Kidney (tissue), 22 donors: ENCODE measurements at places on chromosomes 16 and 17.

- peak; percentile 74 for DNase-seq
These were observed 86.7 kb downstream of the ZFHX3 start for GRCh38 chr16:72961115-72961832.

DNA sequence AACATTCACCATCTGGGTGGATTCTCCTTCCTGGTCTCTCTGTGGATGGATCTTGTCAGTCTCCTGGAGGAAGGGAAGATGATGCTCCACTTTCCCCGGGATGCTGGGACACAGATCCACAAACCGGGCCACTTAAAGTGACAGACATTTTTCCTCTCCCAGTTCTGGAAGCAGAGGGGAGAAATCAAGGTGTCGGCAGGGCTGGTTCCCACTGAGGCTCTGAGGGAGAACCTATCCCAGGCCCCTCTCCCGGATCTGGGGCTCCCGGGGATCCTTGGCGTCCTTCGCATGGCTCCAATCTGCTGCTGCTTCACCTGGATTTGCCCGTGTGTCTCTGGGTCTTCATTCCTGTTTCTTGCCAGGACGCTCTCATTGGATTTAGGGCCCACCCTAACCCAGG, 263.1 kb upstream of the TNRC6C start:
- DNase-seq: no peak

DNA sequence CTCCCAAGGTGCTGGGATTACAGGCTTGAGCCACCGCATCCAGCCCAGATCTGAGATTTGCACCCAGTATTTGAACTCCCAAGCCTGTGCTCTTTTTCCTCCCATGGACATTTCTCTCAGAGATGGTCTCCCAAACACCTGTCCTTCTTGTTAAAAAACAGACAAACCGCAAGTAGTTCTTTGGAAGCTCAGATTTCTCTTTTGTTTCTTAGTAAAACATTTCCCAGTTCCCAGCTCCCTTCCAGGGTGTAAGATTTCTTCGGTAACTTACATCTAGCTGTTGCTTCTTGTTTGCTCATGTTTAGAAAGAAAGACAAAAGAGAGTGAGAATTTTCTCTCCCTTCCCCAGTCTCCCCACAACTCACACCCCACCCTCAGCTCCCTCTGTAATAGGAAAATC, 36.2 kb downstream of the IL4R start:
- DNase-seq: no peak

- DNase-seq: no peak
These were observed 17.5 kb downstream of the WWOX start for GRCh38 chr16:78116946-78117345.

DNA sequence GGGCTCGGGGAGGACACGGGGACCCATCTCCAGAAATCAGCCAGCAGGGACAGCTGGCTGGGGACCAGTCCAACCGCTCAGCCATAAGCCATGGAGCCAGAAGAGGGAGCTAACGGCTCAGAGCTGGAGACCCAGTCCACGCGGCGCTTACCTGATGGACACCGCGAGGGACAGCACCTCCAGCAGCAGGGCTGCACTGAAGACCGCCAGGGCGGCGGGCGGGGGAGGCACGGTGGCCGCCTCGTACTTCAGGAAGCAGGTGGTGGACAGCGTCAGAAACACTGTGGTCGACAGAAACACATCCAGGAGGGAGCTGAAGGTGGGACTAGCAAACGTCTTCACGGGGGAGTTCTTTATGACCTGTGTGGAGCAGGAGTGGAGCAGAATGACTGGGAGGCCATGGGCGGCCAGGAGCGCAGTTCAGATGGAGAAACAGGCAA, 102.6 kb upstream of the CREBBP start:
- DNase-seq: peak; percentile 93

GRCh38 chr17:50668025-50668837, 33.5 kb downstream of the ABCC3 start:
- peak; percentile 14 for DNase-seq

- no peak for DNase-seq
These were observed 408 bp downstream of the LMF1 start for GRCh38 chr16:970386-970765.

- no peak for DNase-seq
These were observed 20.6 kb downstream of the TPPP3 start for GRCh38 chr16:67372664-67373063.

- DNase-seq: no peak
These were observed 52.5 kb upstream of the ALDH3A1 start for GRCh38 chr17:19800571-19800970.

- DNase-seq: no peak
These were observed 664.5 kb downstream of the WWOX start for GRCh38 chr16:78763821-78764440.

DNA sequence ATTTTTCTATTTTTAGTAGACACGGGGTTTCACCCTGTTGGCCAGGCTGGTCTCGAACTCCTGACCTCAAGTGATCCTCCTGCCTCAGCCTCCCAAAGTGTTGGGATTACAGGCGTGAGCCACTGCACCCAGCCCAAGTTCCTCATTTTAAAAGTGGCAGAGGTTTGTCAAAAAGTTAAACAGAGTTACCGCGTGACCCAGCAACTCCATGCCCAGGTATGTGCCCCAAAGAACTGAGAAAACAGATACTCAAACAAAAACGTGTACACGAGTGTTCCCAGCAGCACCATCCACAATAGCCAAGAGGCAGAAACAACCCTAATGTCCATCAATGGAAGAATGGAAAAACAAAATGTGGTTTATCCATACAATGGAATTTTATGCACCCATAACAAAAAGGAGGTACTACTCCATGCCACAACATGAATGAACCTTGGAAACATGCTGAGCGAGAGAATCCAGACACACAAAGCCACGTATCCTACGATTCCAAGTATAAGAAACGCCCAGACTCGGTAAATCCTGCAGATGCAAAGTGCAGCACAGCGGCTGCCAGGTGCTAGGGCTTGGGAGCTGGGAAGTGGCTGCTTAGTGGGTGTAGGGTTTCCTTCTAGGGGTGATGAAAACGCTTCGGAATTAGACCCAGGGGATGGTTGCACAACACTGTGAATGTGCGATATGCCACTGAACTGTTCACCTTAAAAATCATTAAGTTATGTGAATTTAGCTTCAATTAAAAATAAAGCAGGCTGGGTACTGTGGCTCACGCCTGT, 24.8 kb downstream of the ADCY9 start:
- DNase-seq: no peak

DNA sequence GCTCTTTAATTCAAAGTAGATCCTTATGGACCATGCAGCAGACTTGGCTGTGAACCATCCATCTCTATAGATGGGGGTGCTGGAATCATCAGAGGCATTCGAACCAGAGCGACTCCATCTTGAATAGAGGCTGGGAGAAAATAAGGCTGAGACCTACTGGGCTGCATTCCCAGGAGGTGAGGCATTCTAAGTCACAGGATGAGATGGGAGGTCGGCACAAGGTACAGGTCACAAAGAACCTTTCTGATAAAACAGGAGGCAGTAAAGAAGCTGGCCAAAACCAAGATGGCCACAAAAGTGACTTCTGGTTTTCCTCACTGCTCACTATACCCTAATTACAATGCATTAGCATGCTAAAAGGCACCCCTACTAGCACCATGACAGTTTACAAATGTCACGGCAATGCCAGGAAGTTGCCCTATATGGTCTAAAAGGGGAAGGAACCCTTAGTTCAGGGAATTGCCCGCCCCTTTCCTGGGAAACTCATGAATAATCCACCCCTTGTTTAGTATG, 89.2 kb upstream of the BRD7 start:
- DNase-seq: no peak

- no peak for DNase-seq
These were observed 65.7 kb downstream of the MARF1 start for GRCh38 chr16:15576960-15577958.

DNA sequence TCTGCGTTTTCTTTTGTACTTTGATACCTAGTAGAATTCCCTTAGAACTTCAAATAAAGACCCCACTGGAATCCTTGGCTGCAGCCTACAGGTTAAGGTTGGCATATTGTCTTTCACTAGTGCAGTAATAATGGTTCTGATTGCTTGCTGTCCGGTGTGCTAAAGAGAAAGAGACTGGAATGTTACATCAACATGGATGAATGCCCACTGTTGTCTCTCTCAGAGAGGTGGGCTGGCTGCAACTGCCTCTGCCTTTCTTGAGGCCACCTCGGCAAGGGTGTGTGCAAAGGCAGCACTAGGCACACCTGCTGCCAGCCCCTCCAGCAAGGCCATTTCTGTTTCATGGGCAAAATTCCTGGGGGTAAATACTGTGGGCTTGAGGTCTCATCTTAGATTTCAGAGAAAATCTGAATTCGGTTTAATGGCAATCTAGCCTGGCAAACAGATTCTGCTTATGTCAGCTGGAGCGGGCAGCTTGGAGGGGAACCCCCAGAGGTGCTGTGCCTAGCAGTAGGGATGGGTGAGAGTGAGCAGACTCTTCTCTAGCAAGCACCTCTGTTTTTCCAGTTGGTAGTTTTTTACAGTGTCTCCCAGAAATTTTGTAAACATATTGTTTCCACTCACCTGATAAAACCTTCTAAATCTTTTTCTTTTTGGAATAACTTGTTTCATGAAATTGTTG, 54.0 kb downstream of the MRTFB start:
- peak; percentile 71 for DNase-seq

DNA sequence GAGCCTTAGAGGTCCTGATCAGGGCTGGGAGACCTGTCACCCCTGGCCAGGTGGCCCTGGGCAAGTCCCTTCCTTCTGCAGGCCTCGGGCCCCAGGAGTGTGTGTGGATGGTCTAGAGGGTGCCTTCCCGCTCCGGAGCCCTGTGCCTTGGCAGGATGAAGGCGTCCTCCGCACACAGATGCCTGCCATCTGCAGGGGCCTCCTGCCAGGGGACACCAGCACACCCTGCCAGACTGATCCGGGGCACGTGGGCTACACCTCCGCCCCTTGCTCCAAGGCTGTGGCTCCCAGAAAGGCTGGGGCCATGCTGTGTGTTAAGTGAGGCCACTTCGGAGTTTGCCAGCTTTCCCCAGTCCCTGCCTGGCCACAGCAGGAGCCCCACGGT, 30.7 kb downstream of the NPTX1 start:
- no peak for DNase-seq

- peak; percentile 82 for DNase-seq
These were observed 39.2 kb downstream of the KSR1 start for GRCh38 chr17:27495460-27495859.

GRCh38 chr17:75720656-75721462, at the start of gene ITGB4:
TSS of gene ITGB4 (plus strand) at chr17:75721459. CDS start at chr17:75724704, 3,245 bp downstream.
- DNase-seq: peak; percentile 76

DNA sequence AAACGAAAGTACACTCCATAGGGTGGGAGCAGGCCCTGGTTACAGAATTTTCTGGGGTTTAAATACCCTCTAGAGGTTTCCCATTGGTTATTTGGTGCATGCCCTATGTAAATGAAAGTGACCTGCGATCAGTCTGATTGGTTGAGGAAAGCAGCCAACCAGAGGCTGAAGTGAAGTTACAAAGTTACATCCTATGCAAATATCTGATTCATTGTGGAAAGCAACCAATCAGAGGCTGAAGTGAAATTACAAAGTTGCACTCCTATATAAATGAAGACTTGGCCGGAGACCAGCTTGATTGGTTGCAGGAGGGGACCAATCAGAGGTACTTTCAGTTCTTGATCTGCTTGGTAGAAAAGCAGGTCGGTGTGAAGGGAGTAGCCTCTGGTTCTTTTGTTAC, 24.4 kb downstream of the NAA60 start:
- no peak for DNase-seq

- no peak for DNase-seq
These were observed 171.4 kb downstream of the COPRS start for GRCh38 chr17:31687505-31688126.

- no peak for DNase-seq
These were observed 27.3 kb downstream of the KAT7 start for GRCh38 chr17:49815761-49816281.

GRCh38 chr17:73435412-73435811, 123.6 kb upstream of the CDC42EP4 start:
- no peak for DNase-seq

GRCh38 chr16:56354016-56354415, 71.3 kb downstream of the AMFR start:
- no peak for DNase-seq

DNA sequence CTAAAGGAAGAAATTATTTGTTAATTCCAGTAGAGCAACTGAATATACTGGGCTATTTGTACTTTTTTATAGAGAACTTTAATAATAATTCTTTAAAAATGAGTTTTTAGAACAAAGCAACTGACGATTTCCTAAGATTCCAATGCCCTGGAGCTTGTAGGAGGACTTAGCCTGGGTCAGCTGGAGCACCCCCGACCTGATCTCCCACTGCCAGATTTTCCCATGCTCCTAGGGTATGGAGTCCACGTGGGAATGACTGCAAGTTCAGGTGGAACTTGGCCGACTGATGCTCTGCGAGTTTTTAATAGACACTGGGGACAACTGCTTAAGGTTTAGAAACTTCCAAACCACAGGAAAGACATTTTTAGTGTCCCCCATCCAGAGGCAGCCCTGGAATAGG, 25.5 kb upstream of the CACNG5 start:
- no peak for DNase-seq

GRCh38 chr17:2016494-2016893, 8.6 kb downstream of the RTN4RL1 start:
- DNase-seq: no peak

DNA sequence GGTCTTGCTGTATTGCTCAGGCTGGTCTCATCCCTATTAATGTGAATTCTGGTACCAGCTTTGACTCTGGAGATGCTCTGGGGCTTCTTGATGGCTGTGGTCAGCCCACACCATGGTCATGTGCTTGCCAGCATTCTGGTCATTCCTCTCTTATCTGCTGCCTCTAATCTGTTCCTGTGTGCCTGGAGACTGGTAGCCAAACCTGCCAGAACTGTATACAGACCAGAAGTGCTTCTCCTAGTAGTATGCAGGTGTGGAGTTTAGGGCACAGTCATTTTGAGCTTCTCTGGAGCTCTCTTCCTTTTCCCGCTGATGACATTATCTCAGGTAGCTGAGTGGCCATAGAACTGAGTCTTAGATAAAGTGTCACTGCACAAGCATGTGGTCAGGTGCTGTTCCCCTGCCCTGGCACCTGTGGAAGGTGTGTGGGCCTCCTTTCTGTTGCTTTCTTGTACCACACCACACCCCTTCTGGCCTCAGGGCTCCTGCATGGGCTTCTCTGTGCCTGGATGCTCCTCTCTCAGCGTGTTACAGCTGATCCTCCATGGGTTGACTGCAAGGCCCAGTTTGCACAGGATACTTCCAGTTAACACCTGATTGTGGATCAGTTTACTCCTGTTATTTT, 162.7 kb downstream of the SPECC1 start:
- no peak for DNase-seq

- DNase-seq: no peak
These were observed 367.5 kb downstream of the XYLT1 start for GRCh38 chr16:17103216-17103615.

- DNase-seq: no peak
These were observed 14.7 kb downstream of the TBC1D24 start for GRCh38 chr16:2489581-2489980.

DNA sequence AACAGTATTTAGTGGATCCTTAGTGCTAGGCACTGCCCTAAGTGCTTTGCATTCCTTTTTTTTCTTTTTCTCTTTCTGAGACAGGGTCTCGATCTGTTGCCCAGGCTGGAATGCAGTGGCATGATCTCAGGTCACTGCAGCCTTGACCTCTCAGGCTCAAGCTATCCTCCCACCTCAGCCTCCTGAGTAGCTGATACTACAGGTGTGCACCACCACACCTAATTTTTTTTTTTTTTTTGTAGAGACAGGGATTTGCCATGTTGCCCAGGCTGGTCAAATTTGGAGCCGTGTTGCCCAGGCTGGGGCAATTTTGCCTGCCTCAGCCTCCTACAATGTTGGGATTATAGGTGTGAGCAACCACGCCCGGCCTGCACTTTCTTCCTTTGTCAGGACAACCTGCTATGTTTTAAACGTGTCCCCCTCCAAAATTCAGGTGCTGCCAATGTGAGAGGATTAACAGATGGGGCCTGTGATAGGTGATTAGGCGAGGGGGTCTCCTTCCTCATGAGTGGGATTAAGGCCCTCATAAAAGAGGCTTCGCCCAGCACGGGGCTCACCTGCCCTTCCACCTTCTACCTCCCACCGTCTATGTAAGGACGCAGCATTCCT, 5.4 kb downstream of the NQO1 start:
- DNase-seq: no peak
